ENCODE measurements at places on chromosomes 1 and 21.

- no peak for DNase-seq
Measured at GRCh38 chr1:234844479-234845031, 234.6 kb upstream of the IRF2BP2 start.

GRCh38 chr1:22142315-22143064, 407 bp downstream of the WNT4 start:
- DNase-seq, result no peak

DNA sequence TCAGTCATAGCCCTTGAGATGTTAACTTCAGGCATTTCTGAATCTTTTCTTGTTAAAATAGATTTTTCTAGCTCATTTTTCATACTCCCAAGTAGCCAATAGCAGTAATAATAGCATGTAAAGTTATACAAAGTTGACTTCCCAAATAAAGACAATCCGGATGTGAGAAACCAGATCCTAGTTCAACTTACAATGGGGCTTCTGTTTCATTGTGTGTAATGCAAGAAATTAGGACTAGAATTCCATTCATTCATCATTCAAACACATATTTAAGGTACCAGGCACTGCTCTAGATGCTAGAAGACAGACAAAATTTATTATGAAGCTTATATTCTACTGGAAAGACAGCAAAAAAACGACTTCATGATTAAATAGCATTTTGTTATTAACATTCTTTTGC, 240.3 kb downstream of the OLFM3 start:
- no peak for DNase-seq

DNA sequence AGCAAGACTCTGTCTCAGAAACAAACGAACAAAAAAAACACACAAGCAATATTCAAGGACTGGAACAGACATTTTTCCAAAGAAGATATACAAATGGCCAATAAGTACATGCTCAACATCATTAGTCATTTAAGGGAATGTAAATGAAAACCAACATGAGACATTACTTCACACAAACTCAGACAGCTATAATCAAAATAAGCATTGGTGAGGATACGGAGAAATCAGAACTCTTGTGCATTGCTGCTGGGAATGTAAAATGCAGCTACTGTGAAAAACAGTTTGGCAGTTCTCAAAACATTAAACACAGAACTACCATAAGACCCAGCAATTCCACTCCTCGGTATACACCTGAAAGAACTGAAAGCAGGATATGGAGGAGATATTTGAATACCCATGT, 15.4 kb downstream of the NOL9 start:
- no peak for DNase-seq

GRCh38 chr1:145978854-145979745, 14.6 kb downstream of the POLR3GL start:
- peak; percentile 72 for DNase-seq

GRCh38 chr1:45101947-45102346, 89.9 kb downstream of the UROD start:
- no peak for DNase-seq

- DNase-seq, result no peak
Measured at GRCh38 chr21:34528131-34528561, 16.1 kb upstream of the KCNE1 start.

- DNase-seq, result no peak
Measured at GRCh38 chr1:39441797-39442196, 49.6 kb upstream of the BMP8A start.

- no peak for DNase-seq
Measured at GRCh38 chr1:224065455-224065854, 48.5 kb upstream of the FBXO28 start.

GRCh38 chr1:41239988-41240610, 2.0 kb downstream of the SCMH1 start:
- DNase-seq, result no peak

DNA sequence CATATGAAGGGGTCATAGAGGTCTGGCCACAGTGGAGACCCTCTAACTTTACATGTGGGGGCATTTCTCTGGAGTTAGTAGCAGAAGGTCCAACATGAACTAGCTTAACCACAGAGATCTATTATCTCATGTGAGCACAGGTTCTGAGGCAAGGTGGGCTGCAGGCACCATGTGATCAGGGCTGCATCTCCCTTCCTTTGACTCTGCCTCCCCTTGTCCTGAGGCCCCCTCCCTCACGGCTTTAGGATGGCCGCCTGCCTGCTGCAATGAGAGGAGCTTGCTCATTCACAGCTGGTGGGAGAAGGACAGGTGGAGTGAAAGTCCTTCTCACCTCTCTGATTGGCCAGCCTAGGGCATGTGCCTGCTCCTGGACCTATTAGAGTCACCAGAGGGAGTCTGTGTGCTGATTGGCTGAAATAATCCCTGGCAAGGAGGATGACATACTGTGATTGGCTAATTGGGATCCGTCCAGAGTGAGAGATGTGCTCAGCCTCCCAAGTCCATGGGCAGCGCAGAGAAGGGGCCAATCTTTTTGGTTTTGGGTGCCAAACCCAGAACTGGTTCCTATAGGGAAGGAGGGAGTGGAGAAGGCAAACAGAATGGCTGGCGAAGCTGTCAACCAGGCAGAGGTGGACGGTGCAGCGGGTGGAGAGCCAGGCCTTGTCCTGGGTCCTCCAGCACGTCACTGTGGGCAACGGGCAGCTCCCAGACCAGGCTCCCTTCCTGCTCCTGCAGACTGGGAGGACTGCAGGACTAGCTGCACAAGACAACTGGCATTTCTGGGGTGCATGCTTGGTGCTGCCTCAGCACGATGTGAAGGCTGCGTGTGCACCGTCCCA, 39.4 kb upstream of the C1orf174 start:
- DNase-seq, result no peak

DNA sequence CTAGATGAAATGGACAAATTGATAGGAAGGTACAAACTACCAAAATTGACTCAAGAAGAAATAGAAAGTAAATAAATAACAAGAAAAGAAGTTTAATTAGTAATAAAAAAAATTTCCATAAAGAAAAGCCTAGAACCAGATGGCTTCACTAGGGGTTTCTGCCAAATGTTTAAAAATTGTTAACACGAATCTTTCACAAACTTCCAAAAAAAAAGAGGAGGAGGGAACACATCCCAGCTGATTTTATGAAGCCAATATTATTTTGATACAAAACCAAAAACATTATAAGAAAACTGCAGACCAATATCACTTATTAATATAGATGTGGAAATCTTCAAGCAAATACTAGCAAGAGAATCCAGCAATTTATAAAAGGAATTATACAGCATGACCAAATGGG, 89.5 kb downstream of the COLGALT2 start:
- no peak for DNase-seq

DNA sequence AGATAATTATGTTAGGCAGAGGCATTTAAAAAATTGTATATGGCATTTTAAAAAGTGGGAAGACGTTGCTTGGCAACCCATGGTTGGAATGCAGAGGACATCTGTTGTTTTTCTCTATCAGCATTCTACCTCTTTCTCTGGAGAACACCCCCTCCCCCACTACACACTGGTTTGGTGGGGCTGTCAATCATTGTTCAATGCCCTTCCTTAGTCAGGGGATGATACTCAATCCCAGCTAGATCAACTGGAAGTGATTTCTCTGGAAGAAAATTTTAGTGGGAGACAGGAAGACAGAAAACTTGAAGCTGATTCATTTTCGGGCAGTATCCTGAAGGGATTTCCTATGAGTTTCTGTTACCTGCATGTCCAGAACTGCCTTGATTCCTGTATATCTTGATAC, 35.7 kb upstream of the CAP1 start:
- DNase-seq, result no peak

DNA sequence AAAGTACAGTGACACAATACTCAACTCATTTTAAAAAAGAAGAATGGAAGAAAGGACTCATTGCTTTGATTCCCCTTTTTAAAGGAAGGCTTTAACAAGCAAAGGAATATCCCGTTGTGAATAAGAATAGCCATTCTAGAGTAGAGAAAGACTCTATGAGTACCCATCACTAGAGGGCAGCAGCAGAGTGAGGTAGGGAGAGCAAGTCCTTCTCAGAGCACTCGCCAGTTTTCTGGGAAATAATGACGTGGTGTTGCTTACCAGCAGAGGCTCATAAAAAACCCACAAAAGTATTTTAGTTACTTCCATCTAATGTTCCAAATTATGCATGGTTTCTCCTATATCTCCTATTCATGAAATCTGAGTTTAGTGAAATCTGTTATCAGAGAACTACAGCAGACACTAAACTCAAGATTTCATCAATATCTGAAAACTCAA, 74.6 kb downstream of the USP24 start:
- no peak for DNase-seq

GRCh38 chr1:42936309-42937078, 22.2 kb downstream of the SLC2A1 start:
- DNase-seq, result no peak

DNA sequence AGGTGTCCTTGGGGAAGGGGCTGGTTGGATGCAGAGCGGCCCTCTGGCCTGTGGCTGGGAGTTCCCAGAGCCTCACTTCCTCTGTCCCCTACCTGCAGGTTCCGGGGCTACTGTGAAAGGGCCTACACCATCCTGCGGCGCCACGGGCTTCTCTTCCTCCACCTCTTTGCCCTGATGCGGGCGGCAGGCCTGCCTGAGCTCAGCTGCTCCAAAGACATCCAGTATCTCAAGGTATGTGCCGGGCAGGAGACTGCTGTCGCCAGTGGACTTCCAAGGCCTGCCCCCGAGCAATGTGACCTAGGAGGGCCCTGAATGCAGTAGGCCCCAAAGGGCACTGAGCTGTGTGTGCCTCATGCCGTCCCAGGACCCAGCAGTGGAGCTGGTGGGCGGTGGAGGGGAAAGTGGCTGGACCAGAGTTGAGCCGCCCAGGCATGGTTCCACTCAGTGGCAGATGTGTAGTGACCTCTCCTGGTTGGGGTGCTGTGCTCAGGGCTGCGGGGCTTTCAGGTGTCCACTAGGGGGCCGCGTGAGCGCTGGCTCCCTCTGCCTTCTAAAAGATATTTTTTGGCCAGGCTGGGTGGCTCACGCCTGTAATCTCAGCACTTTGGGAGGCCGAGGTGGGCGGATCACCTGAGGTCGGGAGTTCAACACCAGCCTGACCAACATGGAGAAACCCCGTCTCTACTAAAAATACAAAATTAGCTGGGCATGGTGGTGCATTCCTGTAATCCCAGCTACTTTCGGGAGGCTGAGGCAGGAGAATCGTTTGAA, 73.4 kb downstream of the PIK3CD start:
- DNase-seq, result no peak

GRCh38 chr1:30513396-30514136, 209.8 kb downstream of the MATN1 start:
- no peak for DNase-seq

- DNase-seq, result no peak
Measured at GRCh38 chr1:162067466-162067865, 2.0 kb upstream of the NOS1AP start.

- DNase-seq, result no peak
Measured at GRCh38 chr1:80657044-80657643, 1143.6 kb upstream of the ADGRL2 start.

DNA sequence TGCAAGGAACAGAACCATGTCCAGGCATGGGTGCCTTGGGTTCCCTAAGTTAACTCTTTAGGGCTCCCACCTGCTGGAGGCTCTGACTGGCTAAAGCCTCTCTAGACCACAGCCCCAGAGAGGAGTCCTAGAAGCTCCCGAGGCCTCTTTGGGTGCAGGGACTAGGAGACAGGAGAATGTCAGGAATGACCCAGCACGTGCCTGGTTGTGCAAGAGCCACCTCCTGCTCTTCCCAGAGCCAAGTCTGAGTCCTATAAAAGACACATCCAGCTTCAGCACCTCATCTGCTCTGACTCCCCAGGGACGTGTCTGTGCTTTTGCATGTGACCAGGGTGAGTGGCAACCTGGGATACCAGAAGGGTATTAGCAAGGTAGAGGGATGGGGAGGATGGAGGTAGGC, at the start of gene LCE2D:
TSS of gene LCE2D (plus strand) at position 283 of the 400 bp plus-strand sequence. CDS start 726 bp downstream, outside the sequence.
- no peak for DNase-seq

- DNase-seq, result no peak
Measured at GRCh38 chr1:19323987-19324664, 12.0 kb downstream of the SLC66A1 start.

Data from substantia nigra (tissue), 51 donors.